ENCODE measurements at places on chromosomes 6 and 20.

DNA sequence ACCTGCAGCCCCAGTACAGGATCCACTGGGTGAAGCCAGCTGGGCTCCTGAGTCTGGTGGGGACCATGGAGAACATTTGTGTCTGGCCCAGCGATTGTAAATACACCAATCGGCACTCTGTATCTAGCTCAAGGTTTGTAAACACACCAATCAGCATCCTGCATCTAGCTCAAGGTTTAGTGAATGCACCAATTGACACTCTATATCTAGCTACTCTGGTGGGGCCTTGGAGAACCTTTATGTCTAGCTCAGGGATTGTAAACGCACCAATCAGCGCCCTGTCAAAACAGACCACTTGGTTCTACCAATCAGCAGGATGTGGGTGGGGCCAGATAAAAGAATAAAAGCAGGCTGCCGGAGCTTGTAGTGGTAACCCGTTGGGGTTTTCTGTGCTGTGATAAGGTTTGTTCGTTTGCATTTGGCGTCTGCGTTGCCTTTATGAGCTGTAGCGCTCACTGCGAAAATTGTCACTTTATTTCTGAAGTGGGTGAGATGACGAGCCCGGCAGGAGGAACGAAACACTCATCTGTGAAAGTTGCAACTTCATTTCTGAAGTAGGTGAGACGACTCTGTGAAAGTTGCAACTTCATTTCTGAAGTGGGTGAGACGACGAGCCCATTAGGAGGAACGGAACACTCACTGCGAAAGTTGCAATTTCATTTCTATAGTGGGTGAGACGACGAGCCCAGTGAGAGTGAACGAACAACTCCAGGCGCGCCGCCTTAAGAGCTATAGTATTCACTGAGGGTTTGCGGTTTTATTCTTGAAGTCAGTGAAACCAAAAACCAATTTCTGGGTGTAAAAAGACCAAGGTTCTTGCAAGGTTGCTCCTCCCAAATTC lies 31.1 kb downstream of the SERPINB6 start:
- DNase-seq, result no peak

DNA sequence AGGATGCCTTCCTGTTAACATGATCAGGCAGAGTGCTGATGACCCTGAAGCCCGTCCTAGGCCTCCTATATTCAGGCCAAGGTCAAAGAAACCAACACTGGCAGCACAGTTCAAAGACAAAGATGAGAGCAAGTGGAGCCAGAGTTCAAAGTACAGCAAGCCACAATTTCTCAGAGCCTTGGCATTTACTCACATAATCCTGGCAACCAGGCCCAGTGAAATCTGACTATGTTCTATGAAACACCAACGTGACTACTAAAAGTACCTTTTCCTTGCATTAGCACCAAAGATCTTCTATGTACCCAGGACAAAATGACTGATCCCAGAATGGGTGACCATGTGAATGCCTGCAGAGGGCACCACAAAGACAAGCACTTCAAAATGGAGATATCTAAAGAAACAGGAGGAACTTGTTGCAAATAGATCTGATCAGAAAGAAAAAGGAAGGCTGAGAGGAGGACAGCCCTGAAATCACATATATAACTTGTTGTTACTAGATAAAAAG lies 3.9 kb downstream of the NFS1 start:
- no peak for DNase-seq

DNA sequence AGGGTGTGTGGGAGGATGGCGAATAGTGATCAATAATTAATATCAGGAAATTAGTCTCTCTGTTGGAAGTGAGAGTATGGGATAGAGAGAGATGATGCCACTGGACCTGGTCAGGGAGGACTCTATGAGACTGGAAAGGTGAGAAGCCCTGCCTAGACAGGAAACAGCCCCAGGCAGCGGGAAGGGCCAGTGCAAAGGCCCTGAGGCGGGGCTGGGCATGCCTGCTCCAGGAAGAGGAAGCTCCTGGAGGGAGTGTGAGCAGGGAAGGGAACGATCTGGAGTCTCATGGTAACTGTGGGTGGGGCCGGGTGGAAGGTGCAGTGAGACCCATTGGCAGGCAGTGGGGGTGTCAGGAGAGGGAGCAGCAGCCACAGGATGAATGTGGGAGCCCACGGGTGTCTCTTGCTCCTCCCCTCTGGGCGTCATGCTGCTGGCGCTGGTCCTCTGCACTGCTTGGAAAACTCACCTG lies 1.8 kb upstream of the CST3 start:
- no peak for DNase-seq

DNA sequence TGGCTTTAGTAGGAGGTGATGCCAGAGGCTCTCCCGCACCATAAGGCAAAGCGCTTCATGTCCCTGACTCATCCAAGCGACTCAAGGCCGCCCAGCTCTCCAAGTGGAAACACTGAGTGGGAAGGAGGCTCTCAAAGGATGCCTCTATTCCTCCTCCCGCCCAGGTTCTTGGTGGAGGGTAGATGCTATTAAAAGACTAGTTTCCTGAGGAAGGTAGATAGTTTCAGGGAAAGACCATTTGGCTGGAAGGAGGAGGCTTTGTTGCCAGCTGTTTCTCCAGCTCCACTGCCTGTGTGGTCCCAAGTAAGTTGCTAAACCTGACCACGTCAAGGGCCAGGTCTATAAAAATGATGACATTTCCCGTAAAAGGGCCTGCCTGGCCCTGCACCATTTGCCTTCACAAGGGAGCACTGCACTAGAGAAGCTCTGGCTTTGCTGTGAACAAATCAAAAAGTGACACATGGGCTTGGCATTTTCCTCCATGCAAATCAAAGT lies 48.2 kb downstream of the GMDS start:
- peak; percentile 68 for DNase-seq

GRCh38 chr20:17762243-17762872 lies 62.6 kb downstream of the BANF2 start:
- no peak for DNase-seq

GRCh38 chr6:27208042-27208441 lies 39.5 kb upstream of the PRSS16 start:
- DNase-seq, result no peak

DNA sequence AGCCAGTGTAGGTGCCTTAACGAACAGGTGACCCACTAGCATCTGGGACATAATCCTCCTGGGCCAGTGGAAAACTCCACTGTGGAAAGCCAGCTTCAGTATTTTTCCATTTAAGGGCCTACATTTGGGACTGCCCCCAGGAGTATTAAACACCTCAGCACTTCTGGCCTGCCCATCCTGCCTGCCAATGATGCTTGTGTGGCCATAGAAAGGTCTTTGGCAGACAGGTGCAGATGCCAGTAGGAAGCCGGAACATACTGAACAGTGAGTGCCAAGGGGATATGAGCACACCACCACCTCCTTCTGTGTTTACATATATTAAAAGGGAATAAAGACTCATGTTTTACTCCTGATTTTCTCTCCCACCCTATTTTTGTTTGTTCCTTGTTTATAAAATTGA lies 19.9 kb downstream of the MCM8 start:
- no peak for DNase-seq

DNA sequence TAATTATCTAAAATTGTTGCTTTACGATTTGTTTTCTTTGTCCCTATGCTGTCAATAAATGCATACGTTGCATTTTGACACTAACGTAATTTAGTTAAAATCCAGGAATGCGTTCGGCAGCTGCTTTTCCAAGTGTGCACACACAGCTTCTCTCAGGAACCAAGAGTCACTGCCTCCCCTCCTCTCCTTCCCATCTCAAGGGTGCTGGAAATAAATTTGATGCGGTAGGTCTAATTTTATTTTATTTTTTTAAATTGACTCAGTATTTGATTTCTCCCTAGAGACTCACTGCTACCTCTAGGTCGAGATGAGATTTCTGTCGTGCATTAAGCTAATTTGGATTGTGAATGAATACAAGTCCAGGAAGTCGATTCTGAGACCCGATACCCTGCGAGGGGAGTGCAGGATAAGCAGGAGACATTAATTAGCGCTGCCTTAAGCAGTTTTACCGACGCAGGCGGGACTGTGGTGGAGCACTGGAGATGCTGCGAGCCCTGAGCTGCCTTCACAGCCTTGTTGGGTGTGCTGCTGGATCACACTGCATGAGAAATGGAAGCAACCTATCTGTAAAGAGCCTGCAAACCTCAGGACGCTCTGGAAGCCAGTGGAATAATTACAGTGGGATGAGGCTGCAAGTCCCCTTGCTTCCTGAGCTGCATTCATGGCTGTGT lies 381.2 kb downstream of the C6orf118 start:
- no peak for DNase-seq

- DNase-seq, result no peak
Measured at GRCh38 chr6:15147827-15148226, 98.0 kb upstream of the JARID2 start.

GRCh38 chr6:162798546-162799266 lies 70.9 kb downstream of the PACRG start:
- no peak for DNase-seq

GRCh38 chr6:134814076-134814695 lies 135.7 kb downstream of the ALDH8A1 start:
- DNase-seq, result peak; percentile 89

- peak; percentile 75 for DNase-seq
Measured at GRCh38 chr20:44526129-44526528, 4.3 kb upstream of the SERINC3 start.

- no peak for DNase-seq
Measured at GRCh38 chr20:59350330-59351156, 50.1 kb downstream of the EDN3 start.

DNA sequence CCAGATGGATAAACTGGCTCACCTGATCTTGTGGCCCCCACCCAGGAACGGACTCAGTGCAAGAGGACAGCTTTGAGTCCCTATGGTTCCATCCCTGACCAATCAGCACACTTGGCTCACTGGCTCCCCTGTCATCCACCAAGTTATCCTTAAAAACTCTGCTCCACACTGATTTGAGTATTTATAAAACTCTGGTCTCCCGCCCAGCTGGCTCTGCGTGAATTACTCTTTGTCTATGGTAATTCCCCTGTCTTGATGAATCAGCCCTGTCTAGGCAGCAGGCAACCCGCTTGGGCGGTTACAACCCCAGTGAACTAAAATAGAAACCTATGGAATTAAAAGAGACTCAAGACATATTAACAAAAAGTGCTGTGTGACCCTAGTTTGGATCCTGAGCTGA lies 38.1 kb upstream of the CD83 start:
- no peak for DNase-seq

DNA sequence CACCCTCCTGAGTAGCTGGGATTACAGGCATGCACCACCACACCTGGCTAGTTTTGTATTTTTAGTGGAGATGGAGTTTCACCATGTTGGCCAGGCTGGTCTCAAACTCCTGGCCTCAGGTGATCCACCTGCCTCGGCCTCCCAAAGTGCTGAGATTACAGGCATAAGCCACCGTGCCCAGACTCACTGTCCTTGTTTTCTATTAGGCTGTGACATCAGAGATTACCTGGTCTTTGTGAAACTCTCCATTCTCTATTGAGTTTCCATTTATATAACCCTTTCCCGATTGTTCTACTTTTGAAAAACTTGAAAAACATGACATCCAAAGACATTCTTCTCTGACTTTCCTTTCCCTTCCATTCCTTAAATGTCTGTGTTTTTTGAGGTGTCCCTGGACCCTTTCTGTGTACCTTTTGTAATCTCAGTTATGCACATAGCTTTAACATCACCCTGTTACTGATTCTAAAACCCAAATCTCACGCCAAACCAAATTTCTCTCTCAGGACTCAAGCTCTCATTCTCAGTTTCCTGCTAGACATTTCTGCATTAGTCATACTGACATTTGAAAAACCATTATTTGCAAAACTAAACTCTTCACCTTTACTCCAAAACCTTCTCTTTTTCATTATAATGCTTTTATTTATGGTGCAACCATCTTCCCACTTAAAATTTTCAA lies 137.0 kb downstream of the KHDC1L start:
- DNase-seq, result no peak

DNA sequence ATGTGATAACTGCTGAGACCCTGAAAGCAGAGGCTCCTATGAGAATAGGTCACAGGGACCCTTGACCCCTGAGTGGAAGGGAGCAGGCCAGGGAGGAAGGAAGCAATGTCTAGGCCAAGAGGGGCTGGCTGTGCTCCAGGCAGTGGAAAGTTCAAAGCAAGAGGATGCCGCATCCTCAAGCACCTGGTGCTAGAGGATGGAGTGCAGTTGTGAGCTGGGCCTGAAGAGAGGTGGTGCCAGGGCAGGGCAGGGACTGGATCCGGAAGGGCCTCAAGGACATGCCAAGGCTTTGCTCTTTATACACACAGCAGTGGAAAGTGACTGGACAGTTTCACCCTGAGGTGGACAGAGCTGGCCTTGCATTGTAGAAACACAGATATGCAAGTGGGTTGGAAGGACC lies 97.0 kb downstream of the SLC22A3 start:
- DNase-seq, result no peak

DNA sequence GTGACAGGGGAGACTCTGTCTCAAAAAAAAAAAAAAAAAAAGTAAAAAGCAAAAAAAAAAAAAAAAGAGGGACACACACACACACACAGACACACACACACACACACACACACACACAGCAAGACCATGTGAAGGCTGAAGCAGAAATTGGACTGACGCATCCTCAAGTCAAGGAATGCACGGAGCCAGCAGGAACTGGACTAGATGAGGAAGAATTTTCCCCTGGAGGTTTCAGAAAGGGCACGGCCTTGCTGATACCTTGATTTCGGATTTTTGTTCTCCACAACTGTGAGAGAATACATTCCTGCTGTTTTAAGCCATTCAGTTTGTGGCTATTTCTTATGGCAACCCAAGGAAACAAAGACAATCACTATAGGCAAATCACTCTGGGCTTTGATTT lies 176.9 kb upstream of the SALL4 start:
- no peak for DNase-seq

All from EH (cell line).